ENCODE measurements at places on chromosomes 11 and 22. TPM values are rescaled to one million over a fixed set of nuclear protein-coding genes. Genes with fewer than 3 reads are reported as not detected.

DNA sequence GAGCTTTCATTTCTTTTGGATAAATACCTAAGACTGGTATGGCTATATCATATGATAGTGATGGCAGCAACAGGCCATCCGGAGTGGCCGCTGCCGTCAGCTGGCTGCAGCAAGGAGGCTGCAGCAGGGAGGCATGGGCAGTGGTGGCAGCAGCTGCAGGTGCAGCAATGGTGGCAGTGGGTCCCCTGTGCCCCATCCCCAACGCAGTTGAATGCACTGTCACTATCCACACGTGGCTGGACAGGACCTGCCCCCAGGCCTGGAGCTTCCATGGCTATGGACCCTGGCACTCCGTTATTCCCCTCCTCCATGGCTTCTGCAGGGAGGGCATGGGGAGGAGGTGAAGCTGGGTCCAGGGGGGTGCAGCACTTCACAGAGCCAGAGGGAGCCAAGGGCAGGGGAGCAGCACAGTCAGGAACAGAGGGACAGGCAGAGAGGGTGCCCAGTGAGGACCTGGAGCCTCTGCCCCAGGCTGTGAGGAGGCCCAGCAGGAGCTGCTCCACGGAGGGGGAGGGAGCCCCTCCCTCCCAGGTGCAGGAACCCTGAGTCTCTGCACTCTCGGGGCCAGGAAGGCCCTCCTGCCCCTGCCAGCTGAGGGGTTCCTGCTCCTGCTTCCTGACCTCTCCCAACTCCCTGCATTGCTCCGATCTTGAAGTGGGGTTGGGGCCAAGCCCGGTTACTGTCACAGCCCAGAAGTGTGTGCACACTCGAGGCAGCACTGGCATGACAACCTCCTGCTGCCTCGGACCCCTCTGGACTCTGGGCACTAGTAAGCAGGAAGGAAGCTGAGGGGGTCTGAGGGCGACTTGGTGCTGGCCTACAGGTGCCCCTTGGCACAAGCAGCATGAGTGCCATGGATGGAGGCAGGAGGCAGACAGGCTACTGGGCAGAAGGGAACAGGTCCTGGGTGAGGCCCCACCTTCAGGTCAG, 466.3 kb downstream of the GUCY1A2 start:
- no peak overlapping the region for H3K27ac ChIP-seq
- peaks cover 6% of the 10 kb centered on the region for H3K27me3 ChIP-seq
- H3K36me3 ChIP-seq: peaks cover 2% of the 10 kb centered on the region
- DNase-seq: no peak
- no peaks in the 10 kb centered on the region for H3K4me1 ChIP-seq
- H3K4me3 ChIP-seq: no peak overlapping the region

- peaks cover 4% of the 10 kb centered on the region for H3K4me1 ChIP-seq
- H3K27me3 ChIP-seq: no peaks in the 10 kb centered on the region
- H3K36me3 ChIP-seq: no peaks in the 10 kb centered on the region
- no peak overlapping the region for H3K4me3 ChIP-seq
- no peak overlapping the region for H3K27ac ChIP-seq
- no peak for DNase-seq
Measured at GRCh38 chr11:23201936-23202522, 341.8 kb upstream of the CCDC179 start.

DNA sequence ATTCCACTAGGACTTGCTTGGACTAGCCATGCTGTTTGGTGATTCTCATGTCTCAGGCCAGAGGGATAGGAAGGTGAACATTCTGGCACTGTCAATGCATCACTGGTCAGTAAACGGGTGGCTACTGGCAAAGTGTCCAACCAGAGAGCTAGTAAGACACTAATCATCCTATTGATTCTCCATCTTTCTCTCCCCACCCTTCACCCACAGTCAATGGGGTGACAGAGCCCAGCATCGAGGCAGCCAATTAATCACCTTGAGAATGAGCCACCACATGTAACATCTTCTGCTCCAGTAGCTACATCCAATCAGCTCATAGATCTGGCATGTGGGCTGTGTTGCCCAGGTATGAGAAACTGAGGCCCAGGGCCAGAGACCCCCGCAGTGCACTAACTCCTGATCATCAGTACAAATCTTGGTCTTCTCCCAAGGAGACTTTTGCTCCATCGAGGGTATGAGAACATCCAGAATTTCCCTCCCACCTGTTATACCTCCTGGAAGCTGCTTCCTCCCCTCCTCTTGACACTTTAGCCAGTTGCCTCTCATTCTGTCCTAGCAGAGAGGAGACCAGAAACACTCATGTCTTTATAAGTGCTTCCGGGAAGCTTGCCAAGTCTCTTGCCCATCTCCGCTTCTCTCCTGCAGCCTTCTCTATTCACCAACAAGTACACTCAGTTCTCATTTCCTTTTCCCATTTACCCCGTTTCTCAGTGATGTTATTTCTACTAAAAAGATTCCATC, 17.0 kb downstream of the HTR3A start:
- no peaks in the 10 kb centered on the region for H3K36me3 ChIP-seq
- no peak overlapping the region for H3K4me3 ChIP-seq
- H3K27ac ChIP-seq: no peak overlapping the region

DNA sequence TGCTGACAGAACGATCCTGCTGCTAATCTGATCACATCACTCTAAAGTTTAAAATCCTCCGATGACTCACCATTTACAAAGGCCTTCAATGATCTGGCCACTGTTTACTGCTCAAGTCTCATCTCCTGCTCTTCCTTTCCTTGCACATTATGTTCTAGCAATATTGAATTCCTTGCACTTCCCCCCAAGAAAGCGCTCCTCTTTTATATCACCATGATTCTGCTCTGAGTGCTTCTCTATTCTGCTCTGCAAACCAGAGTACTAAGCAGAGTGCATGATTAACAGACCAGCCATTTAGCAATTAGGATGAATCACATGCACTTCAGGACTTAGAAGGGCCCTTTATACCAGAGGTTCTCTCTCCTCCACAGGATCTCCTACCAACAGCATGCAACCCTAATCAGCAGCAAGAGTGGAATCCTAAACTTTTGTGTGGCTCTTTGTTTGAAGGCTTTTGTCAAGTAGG, 1122.8 kb upstream of the CCDC90B start:
- H3K36me3 ChIP-seq: no peaks in the 10 kb centered on the region
- no peaks in the 10 kb centered on the region for H3K27me3 ChIP-seq
- DNase-seq: no peak
- no peak overlapping the region for H3K27ac ChIP-seq
- H3K4me3 ChIP-seq: no peak overlapping the region
- H3K4me1 ChIP-seq: no peaks in the 10 kb centered on the region

DNA sequence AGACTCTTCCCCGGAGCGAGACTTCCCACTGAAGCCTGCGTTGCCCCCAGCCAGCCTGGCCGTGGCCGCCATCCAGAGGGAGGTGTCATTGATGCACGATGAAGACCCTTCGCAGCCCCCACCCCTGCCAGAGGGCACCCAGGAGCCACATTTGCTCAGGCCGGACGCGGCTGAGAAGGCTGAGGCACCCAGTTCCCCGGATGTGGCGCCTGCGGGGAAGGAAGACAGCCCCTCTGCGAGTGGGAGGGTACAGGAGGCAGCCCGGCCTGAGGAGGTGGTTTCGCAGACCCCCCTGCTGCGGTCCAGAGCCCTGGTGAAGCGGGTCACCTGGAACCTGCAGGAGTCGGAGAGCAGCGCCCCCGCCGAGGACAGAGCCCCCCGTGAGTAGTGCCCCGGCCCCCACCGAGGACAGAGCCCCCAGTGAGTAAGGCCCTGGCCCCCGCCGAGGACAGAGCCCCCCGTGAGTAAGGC, 6.4 kb downstream of the IRF7 start:
- DNase-seq: no peak
- no peak overlapping the region for H3K27ac ChIP-seq
- H3K36me3 ChIP-seq: peaks cover 28% of the 10 kb centered on the region

DNA sequence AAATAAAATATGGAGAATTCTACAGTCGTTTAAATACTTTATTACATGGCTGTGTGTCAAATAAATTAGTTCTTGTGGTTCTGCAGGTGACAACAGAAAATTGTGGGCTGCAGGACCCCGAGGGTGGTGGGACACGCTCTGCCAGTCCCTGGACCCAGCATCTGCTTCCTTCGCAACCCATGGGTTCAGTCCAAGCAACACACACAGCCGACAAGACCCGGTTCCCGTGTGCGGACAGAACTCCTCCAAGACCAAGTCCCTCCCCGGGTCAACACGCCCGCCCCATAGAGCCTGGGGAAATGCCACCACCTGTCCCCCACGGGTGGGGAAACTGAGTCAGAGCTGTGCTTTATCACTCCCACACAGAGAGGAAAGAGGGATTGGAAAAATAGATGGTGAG, 238.9 kb downstream of the BRD1 start:
- H3K4me3 ChIP-seq: no peak overlapping the region
- H3K36me3 ChIP-seq: no peaks in the 10 kb centered on the region
- no peak for DNase-seq

- H3K36me3 ChIP-seq: no peaks in the 10 kb centered on the region
- H3K4me1 ChIP-seq: peaks cover 18% of the 10 kb centered on the region
- no peak overlapping the region for H3K4me3 ChIP-seq
- H3K27me3 ChIP-seq: no peaks in the 10 kb centered on the region
Measured at GRCh38 chr11:44957776-44958564, 7.3 kb upstream of the TP53I11 start.

The MPZL3 gene
- 0.37 TPM for total RNA-seq

The TSGA10IP gene
- not detected for total RNA-seq

All from osteocyte (in vitro differentiated cells).